ENCODE measurements at places on chromosomes 6 and 20.

GRCh38 chr6:19204445-19204844 is 632.7 kb upstream of the ID4 start:
- H3K4me3 ChIP-seq = no peak overlapping the region
- no peak for DNase-seq
- H3K27me3 ChIP-seq = no peaks in the 10 kb centered on the region
- H3K27ac ChIP-seq = no peak overlapping the region
- H3K36me3 ChIP-seq = no peaks in the 10 kb centered on the region

- H3K36me3 ChIP-seq = no peaks in the 10 kb centered on the region
- DNase-seq = no peak
- no peak overlapping the region for H3K27ac ChIP-seq
These were observed 16.9 kb downstream of the EFCAB8 start for GRCh38 chr20:32875673-32876072.

GRCh38 chr6:31797588-31797987 is 2.0 kb upstream of the VARS1 start:
- H3K27me3 ChIP-seq = no peaks in the 10 kb centered on the region
- H3K36me3 ChIP-seq = peaks cover 33% of the 10 kb centered on the region
- H3K4me3 ChIP-seq = no peak overlapping the region
- peak; percentile 64 for DNase-seq
- peak overlapping the region; percentile 81 for H3K27ac ChIP-seq

- no peak overlapping the region for H3K27ac ChIP-seq
- DNase-seq = peak; percentile 3
- H3K27me3 ChIP-seq = no peaks in the 10 kb centered on the region
- no peak overlapping the region for H3K4me3 ChIP-seq
- no peaks in the 10 kb centered on the region for H3K36me3 ChIP-seq
- H3K4me1 ChIP-seq = no peaks in the 10 kb centered on the region
These were observed 105.3 kb upstream of the BMP5 start for GRCh38 chr6:55980627-55981211.

GRCh38 chr20:6644813-6645628 is 122.5 kb upstream of the BMP2 start:
- H3K4me1 ChIP-seq = no peaks in the 10 kb centered on the region
- no peak overlapping the region for H3K4me3 ChIP-seq
- H3K27me3 ChIP-seq = no peaks in the 10 kb centered on the region
- H3K36me3 ChIP-seq = no peaks in the 10 kb centered on the region

DNA sequence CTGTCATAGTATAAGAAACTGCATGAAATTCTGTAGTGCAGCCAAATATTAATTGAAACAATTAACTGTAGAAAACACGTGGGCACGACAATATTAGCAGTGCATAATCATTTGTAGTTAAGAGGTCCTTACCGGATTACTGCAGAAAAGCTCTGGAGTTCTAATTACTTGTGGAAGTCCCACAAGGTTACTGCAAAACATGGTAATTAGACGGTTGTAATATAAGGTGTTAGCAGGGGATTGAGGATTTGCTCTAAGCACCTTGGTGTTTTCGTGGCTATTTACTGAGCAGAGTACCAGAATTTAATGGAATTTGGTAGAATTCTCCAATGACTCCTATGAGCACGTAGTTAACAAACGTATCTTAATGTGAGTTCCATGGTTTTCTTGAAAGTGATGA is 473.6 kb upstream of the AGPAT4 start:
- DNase-seq = no peak
- H3K27me3 ChIP-seq = no peaks in the 10 kb centered on the region
- H3K4me1 ChIP-seq = no peaks in the 10 kb centered on the region
- H3K27ac ChIP-seq = no peak overlapping the region

DNA sequence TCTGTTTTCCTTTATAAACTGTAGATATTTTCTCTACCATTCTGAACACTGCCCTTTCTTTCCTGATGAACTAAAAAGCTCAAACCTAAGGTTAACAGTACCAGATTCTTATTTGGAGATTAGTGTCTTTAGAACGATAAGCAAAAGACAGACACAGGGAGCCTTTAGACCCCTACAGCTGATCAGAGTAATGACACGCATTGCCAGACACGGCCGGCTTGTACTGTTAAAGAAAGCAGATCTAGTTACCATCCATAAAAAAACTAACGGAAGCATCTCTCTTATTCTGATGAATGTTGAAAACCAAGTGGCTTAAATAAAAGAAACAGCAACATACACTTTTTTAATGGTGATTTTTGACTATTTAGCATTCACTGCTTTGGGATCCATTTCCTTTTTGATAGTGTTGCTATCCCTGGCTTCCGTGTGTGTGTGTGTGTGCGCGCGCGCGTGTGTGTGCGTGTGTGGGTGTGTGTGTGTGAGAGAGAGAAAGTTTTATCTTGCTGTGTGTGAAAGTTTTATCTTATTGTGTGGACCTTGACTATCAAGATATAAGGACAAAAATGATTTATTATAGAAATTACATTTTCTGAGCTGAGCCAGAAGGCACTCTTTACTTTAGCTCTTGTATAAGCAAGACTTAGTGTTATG is 95.6 kb upstream of the SLC35B3 start:
- no peaks in the 10 kb centered on the region for H3K36me3 ChIP-seq
- H3K4me3 ChIP-seq = no peak overlapping the region
- no peaks in the 10 kb centered on the region for H3K27me3 ChIP-seq
- no peaks in the 10 kb centered on the region for H3K4me1 ChIP-seq
- no peak for DNase-seq

- H3K4me3 ChIP-seq = no peak overlapping the region
- H3K27me3 ChIP-seq = no peaks in the 10 kb centered on the region
- H3K36me3 ChIP-seq = no peaks in the 10 kb centered on the region
These were observed 89.2 kb downstream of the SLC22A23 start for GRCh38 chr6:3367630-3368029.

DNA sequence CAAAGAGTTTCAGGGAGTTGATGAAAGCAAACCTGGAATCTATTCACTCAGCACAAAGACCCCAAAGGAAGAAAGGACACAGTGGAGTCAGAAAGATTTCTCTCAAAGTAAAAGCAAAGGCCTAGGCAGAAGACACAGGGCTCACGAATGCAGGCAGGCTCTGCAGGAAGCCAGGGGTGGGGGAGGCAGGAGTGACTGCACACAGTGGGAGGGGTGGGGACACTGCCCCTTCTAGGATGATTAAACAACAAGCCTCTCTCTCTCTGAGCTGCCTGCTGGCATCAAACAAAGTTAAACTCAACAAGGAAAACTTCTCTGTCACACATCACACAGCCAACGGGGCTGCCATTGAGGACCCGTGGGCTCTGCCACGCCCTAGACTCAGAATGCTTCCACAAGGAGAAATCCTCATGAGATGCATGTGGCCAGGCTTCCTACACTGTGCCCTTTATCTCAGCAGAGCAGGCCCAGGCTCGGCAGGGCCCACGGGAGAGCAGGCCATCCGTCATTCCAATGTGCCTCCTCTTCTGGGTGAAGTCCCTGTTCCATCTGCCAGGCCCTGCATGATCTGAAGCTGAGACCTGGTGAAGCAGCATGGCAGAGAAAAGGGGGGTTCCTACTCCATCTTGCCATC is 70.1 kb downstream of the RAMACL start:
- peaks cover 13% of the 10 kb centered on the region for H3K4me1 ChIP-seq
- no peak for DNase-seq
- H3K27me3 ChIP-seq = no peaks in the 10 kb centered on the region
- no peaks in the 10 kb centered on the region for H3K36me3 ChIP-seq
- no peak overlapping the region for H3K27ac ChIP-seq

DNA sequence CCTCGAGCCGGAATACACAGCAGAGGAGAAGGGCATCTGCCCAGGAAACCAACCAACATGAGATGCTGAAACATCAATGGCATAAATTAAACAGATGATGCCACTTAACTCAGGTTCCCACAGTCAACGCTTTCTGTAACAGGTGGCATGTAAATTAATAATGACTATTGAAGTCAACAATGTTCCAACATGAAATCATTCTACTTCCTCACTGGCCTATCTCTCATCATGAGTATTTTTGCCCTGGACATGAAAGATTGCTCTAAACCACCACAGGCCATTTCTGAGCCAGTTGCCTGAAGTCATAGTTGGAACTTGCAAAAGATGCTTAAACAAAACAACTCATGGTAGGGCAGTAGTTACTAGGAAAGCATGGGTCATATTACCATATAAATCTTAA is 397.9 kb upstream of the JARID2 start:
- H3K27me3 ChIP-seq = no peaks in the 10 kb centered on the region
- no peak overlapping the region for H3K4me3 ChIP-seq
- H3K27ac ChIP-seq = no peak overlapping the region
- no peak for DNase-seq
- H3K4me1 ChIP-seq = no peaks in the 10 kb centered on the region

DNA sequence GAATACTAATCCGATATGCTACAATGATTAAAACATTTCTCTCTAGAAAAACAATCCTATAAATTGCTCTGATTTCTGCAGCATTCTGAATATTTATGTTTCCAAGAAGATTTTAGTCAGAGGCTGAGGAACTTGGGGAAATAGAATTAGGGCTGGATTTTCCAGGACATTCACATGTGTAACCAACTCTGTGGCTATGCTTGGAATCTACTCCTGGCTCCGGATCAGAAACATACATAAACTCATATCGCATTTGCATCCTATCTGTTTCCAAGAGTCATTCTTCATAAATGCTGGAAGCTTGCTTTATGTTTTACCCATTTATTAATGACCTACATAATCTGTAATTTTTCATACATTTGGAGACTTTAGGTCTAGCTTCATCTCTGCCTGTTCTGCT is 459.9 kb upstream of the MARCKS start:
- H3K4me3 ChIP-seq = no peak overlapping the region
- no peaks in the 10 kb centered on the region for H3K4me1 ChIP-seq
- H3K27me3 ChIP-seq = no peaks in the 10 kb centered on the region

DNA sequence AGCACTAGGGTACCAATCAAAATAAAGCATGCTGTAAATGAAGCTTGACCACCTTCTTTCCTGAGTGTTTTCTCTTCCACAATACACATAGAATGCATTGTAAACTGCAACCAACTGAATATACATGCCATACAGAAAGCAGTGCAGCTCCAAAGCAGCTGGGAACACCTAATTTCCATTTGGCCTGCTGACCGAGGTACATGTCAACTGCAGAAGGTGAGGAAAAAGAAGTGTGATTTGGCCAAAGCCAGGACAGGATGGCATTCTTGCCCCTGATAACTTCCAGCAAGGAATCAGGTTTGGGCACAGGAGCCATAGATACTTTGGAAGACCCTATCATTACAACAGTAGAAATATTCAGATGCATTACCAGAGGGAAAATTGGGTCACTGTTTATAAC is 258.4 kb downstream of the SLC35F1 start:
- no peaks in the 10 kb centered on the region for H3K4me1 ChIP-seq
- peaks cover 7% of the 10 kb centered on the region for H3K27me3 ChIP-seq
- H3K27ac ChIP-seq = no peak overlapping the region
- no peak overlapping the region for H3K4me3 ChIP-seq

DNA sequence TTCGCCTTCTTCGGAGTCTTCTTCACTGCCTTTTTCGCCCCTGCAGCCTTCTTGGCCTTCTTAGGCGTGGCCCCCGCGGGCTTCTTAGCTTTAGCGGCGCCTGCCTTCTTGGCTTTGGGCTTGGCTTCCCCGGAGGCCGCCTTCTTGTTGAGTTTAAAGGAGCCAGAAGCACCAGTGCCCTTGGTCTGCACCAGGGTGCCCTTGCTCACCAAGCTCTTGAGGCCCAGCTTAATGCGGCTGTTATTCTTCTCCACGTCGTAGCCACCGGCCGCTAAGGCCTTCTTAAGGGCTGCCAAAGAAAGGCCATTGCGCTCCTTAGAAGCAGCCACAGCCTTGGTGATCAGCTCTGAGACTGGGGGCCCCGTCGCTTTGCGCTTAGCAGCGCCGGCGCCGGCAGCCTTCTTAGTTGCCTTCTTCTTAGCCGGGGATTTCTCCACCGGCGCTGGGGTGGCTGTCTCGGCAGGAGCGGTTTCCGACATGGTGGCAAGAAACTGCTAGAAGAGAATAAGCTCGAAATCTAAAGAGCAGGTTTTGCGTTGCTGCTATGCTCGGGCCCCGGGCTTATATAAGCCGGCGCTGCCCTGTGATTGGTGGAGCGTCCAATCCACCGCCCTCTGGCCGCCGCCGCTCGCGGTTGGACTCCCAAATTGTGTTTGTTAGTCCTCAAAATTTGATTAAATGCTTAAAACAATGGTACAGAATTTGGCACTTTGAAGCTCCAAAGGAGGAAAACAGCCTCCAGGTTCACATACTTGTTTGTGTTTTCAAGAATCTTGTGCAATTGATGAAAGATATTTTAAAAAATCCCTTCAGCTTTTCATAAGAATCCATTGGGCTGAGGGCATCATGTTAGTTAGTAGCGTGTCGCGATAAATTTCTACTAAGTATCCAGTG is 44.9 kb downstream of the OR2B2 start:
- peak overlapping the region; percentile 98 for H3K27ac ChIP-seq
- DNase-seq = peak; percentile 91
- H3K4me3 ChIP-seq = peak overlapping the region; percentile 91
- H3K36me3 ChIP-seq = peaks cover 18% of the 10 kb centered on the region
- peaks cover 36% of the 10 kb centered on the region for H3K4me1 ChIP-seq
- no peaks in the 10 kb centered on the region for H3K27me3 ChIP-seq

- H3K4me3 ChIP-seq = no peak overlapping the region
- no peaks in the 10 kb centered on the region for H3K36me3 ChIP-seq
- no peak overlapping the region for H3K27ac ChIP-seq
- H3K27me3 ChIP-seq = no peaks in the 10 kb centered on the region
- H3K4me1 ChIP-seq = no peaks in the 10 kb centered on the region
- no peak for DNase-seq
These were observed 262.5 kb downstream of the BTBD3 start for GRCh38 chr20:12180107-12180661.
